ENCODE measurements at places on chromosomes 4 and X.

GRCh38 chr4:47060561-47060960 is 29.2 kb downstream of the GABRB1 start:
- DNase-seq, result no peak

DNA sequence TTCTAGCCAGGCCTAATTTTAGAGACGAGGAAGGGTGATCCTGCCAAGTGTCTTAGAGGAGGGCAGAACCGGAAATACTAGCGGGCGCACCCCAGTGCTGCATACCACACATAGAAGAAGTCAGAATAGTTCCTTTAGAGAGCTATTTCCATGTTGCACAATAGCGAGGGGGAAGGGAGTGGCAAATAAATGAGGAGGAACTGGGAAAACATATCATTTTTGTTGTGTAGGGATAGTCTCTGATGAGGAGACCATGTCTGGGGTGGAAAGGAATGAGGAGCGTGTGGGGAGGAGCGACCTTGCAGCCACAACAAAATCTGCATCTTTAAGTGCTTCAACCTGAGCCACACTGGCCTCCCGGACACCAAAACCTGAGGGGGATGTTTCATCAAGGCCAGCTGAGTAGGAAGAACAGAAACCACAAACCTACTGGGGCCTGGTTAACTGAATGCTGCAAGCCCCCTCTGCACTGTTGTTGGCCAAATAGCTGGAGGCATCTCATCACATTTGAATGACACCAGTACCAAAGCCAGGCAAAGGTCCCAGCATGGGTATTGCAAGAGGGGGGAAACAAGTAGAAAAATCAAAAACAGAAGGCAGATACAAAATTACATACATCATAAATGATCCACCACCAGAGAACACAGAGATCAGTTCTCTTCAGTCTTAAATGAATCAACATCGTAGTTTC is 26.7 kb upstream of the C1QTNF7 start:
- DNase-seq, result no peak

DNA sequence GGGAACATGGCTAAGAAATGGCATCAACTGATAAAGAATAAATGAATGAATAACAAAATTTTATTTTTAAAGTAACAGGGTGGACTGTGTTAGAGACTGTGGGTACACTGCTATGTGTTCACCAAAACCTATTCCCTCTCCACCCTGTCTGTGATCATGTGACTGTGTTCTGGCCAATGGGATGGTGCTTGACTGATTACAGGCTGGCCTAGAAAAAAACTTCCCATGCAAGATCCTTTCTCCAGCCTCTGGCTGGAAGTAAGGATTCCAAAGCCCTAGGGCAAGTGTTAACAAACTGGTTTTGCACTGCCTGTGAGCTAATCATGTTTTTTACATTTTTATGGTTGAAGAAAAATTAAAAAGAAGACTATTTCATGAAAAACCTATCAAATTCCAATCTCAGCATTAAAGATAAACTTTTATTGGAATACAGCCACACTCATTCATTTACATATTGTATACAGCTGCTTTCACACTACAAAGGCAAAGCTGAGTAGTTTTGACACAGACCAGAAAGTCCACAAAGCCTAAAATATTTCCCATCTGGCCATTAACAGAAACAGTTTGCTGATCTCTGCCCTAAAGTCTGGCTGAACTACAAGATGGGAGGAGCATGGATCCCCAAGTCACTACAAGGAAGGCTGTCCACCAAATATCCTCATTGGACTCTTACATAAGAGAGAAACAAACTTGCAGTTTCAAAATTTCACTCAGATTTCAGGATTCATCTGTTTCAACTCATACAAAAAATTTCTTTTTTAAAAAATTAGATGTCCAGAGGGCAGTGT is 133.2 kb downstream of the ARHGAP6 start:
- no peak for DNase-seq

DNA sequence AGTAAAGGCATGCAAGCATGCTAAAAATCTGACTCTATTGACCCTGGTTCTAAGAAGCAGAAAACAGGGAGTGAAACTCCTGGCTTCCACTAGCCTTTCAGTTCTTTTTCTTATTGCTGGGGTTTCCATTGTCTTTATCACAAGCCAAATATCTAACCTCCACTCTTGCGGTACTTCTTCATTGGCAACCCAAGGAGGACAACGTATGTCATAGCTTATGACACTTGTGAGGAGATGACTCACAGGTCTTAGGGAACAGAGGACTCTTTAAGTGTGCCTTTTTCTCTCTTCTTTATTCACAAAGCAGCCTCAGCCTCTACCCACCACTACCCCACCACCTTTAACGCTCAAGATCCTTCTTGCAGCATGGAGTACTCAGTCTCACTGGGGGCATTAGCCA is 124.2 kb downstream of the GUCY2F start:
- DNase-seq, result no peak

- DNase-seq, result no peak
Measured at GRCh38 chr4:156623376-156623775, 348.2 kb downstream of the PDGFC start.

- peak; percentile 5 for DNase-seq
Measured at GRCh38 chrX:119479845-119480244, 11.6 kb downstream of the SLC25A5 start.

GRCh38 chr4:54318904-54319303 is 89.8 kb downstream of the PDGFRA start:
- DNase-seq, result no peak

DNA sequence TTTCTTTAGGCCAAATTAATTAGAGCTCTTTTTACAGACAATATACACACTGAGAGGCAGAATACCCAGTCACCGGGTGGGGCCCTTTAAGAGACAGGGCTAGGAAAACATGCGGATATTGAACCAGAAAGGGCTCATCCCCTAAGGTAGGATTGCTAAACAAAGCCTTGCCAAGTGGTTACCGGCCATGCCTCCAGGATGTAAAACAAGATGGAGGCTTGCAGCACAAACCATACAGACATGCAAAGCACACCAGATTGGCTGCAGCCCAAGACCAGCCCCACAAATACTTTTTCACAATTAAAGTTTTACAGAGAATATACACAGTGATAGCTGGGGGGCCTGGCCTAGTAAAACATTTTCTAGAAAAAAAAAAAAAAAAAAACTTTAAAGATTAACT is 210.0 kb downstream of the KLHL4 start:
- no peak for DNase-seq

DNA sequence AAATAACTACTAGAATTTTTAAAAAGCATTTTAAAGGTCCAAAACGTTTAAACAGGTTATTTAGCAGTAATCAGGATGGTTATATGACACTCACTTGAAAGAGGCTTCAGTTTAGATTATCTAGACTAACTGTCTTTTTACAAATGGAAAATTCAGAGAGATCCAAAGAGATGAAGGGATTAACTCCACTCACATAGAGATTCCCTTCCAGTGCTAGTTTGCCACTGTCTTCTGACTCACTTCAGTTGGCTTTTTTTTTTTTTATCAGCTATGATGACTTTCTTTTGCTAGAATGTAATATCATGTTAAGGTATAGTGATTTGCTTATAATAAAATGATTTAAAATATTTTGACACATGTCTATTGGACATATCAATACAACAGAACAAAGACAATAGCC is 43.8 kb downstream of the GALNT7 start:
- DNase-seq, result no peak

DNA sequence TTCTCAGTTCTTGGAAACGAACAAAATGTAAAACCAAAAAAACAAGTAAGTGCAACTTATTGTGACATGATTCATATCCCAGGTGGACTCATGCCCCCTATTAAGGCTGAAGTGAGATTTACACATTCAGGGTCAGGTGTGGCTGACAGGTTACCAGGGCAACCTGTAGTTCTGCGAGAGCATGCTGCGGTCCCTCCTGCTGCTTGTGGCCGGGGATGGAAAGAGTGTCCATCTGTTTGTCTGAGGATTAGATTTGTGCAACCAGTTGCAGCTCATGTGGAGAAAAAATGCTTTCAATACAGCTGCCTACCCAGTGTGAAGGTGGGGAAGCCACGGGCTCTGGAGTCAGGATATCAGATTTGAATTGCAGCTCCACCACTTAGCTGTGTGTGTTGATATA is 78.8 kb downstream of the FAM184B start:
- DNase-seq, result no peak

DNA sequence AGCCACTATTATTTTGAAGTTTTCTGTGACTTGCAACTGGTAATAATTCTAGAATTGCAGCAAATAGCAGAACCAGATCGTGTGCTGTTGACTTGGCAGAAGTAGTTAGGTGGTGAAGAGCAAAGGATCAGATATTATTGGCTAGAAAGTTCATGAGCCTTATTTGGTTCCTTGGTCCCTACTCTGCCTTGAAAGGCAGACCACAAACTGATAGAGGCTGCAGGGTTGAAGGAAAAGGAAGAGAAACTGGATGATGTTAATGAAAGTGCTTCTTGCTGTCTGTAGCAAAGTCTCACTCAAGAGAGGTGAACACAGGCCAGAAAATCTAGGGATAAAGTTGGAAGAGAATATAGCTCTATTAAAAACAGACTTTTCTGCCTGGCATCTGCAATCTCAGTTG is 41.2 kb upstream of the RNF150 start:
- no peak for DNase-seq

DNA sequence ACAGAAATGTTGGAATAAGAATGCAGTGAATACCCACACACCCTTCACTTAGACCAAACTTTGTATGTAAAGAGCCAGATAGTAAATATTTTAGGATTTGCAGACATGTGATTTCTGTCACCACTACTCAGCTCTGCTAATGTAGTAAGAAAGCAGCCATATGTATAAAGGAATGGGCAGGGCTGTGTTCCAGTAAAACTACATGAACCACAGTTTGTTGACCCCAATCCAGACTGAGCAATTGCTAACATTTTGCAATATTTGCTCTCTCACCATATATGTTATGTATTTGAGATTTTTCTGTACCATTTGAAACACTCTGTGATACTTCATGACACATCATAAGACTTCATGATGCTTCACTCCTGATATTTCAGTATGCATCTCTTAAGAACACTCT is 32.0 kb upstream of the TBC1D1 start:
- no peak for DNase-seq

- no peak for DNase-seq
Measured at GRCh38 chrX:12947545-12948235, 27.2 kb upstream of the TMSB4X start.

DNA sequence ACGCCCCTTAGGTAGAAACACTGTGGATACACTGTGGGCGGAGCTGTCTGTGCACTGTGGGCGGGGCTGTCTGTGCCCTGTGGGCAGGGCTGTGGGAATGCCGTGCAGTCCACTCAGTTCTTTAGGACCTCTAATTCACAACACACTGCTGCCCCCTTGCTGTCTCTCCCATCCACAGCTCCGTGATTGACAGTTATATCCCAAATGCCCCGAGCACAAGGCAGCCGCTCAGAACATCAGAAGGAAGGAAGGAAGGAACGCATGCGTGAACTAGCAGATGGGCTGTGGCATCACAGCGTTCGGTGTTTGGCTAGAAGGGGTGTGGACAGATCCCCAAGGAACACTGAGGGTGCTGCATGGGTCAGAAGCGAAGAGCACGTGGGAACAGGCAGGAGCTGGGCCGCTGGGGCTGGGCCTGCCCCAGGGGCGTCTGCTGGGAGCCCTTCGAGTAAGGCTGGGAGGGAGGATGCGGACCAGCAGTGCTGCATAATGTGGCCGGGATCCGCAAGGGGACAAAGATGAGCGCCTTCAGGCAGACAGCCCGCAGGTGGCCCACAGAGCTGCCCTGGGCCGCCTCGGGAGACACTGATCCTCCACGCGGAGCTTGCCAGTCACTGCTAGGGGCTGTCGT is 29.8 kb downstream of the ACOX3 start:
- peak; percentile 77 for DNase-seq

GRCh38 chr4:159608436-159608835 is 505.6 kb downstream of the RAPGEF2 start:
- no peak for DNase-seq

GRCh38 chr4:3638080-3638795 is 106.0 kb upstream of the LRPAP1 start:
- no peak for DNase-seq

DNA sequence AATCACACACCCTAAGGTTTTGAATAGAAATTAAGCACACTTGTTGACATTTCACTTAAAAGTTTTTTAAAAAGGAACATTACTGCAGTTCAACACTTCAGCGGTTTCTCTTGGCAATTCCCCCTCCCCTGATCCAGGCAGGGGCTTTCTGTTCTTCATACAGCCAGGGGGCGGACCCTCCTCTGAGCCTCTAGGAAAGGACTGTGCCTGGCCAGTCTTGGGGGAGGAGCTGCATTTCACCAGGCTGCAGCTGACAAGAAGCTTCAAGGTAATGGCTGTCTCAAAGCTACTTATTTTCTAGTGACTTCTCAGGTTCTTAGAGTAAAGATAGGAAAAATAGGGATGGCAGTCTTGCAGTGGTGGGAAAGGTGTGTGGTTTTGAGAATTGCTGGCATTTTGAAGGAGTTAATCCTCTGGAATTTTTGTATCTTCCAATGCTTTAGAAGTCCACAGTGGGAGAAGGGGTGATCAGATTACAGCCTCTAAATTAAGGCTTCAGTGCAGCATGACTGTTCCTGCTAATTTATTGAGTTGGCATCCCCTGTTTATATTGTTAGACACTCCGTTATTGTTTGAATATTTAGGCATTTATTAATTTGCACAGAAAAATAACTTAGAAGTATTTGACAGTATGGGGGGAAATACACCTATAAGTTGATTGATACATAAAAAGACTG is 33.5 kb downstream of the PWWP3B start:
- DNase-seq, result no peak

All from NCI-H2171 (cell line).